A549 (cell line): ENCODE measurements at places on chromosomes 13 and 19. TPM values are rescaled to one million over a fixed set of nuclear protein-coding genes. Genes with fewer than 3 reads are reported as not detected.

GRCh38 chr19:3366753-3367627 is 607 bp downstream of the NFIC start:
- no peak for DNase-seq

The LGALS7B gene
- polyA plus RNA-seq: not detected in 3 replicates

GRCh38 chr19:29079356-29080032 is 133.5 kb downstream of the UQCRFS1 start:
- DNase-seq: no peak

DNA sequence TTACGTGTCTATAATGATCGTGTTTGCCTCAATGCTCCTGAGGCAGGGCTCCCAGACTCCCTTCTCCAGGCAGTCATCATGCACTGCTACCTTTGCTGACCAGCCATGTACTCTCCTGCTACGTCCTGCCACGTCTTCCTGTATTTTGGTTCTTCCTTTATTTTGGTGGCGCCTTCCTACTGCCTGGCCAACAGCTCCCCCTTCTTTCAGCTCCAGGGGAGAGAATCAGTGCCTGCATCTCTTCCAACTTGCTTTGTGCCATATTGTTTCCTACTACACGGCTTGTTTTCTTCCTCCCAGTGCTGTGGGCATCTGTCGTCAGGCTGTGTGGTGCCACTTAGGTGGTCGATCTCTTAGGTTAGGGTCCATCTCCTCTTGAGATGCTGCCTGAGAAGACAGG is 96.2 kb downstream of the FGF9 start:
- no peak for DNase-seq

- no peak for DNase-seq
Observed at GRCh38 chr19:56972291-56972841, 131.8 kb upstream of the PEG3 start.

DNA sequence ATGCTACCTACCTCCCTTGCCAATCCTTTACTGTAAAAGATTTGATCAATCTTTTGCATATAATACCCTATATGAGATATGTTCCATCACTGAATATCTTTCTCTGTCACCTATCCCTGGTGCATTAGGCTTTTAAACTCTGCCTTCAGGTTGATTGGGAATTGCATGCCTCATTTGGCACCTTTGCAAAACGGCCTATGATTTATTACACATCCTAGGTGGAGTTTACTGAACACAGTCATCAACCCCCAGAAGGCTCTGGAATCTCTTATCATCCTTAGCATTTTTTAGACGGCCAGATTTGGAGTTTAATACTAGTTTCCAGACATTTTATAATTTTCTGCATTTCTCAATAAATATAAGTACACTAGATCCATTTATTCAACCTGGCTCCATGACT is 448.4 kb upstream of the SLC10A2 start:
- DNase-seq: no peak

- no peak for DNase-seq
Observed at GRCh38 chr19:4830768-4831265, 695 bp downstream of the TICAM1 start.

GRCh38 chr13:66347486-66348117 is 882.5 kb downstream of the PCDH9 start:
- DNase-seq: peak; percentile 9

GRCh38 chr19:14582894-14583340 is at the start of gene CLEC17A:
Gene CLEC17A, plus strand, starts transcription at chr19:14583084. Its CDS starts 77 bp downstream, at chr19:14583161.
- no peak for DNase-seq

The MAMSTR gene
- 0.33 to 0.44 TPM (median 0.40 TPM) in 3 replicates for polyA plus RNA-seq

DNA sequence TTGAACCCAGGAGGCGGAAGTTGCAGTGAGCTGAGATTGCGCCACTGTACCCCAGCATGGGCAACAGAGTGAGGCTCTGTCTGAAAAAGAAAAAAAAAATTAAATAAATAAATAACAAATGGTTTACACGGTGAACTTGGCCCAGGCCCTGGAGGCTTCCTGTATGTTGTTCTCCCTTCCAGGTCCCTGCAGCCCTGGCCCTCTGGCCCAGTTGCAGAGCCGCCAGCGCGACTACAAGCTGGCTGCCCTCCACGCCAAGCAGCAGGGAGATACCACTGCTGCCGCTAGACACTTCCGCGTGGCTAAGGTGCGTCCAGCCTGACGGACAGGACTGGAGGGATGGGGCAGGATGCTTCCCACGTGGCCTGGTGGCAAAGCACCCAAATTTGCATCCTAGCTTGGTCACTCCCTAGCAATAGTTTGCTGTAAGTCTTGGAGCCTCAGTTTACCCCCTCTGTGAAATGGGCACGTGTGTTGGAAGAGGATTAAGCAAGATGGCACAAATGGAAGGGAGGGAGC is 11.9 kb downstream of the CC2D1A start:
- DNase-seq: no peak
